ENCODE measurements at places on chromosomes 7 and 10.

DNA sequence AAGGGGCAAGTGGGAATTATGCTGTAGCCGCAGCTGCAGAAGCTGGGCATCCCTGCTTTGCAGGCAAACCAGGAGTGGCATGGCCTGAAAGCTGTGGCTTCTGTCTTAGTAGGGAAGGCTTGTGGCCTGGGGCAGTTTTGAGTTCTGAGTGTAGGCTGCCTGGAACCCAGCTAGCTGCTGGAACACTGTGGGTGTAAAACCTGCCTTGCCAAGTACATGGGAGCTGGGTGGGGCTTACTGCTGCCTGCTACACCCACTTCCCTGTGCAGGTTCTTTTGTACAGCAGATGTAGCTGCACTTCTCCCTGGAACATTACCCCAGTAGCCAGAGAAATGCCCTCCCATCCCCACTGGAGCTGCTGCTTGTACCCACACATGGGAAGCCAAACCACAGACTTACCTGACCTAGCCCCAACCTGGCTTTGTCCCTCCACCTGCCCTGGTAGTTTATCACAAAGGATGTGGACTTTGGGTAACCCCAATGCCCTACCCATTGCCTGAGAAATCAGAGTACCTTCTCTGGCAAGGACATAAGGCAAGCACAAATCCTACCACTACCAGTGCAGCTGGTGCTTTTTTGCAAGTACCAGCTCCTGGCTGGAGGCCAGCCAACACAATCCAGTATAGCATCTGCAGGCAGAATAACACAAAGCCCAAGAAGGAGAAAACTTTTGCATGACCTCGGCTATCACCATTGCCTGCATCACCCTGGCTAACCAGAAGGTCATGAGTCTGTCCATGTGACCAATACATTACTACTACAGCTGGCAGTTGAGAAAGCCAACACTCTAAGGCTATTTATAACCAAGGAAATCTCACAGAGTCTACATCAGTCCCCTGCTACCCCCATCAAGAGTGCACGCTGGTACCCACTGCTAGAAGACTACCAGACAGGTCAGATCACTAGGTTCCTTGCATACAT lies 26.5 kb upstream of the PPP1R3A start:
- no peak for DNase-seq

DNA sequence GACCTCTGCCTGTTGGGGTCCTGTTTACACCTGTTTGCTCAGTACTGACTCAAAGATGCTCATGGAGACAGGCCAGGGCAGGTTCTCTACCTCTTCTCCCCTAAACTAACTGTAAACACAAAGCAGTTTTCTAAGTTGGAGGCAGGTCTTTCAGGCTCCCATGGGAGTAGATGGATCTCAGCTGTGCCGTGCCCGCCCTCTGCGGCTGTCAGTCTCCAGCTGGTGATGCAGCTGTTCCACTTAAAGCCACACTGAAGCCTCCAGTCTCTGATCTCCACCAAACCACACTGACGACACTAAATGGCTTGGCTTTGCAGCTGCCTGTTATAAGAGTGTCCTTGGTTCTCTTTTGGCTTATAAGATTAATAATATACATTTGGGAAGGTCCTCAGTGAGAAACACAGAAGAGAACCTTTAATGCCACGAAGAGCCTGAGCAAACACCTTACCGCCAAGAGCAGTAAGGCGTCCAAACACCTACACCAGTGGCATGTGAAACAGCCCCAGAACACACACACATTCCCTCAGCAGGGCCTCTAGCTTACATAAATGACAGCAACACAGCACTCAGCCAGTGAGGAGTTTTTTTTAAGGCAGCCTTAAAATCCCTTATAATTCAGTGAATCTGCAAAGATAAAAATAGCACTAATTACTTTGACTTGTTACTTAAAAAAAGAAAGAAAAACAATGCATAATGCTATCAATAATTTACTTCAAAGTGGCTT lies 60.4 kb upstream of the KCNIP2 start:
- no peak for DNase-seq

GRCh38 chr7:75718390-75719031 lies 20.2 kb downstream of the HIP1 start:
- DNase-seq = no peak

DNA sequence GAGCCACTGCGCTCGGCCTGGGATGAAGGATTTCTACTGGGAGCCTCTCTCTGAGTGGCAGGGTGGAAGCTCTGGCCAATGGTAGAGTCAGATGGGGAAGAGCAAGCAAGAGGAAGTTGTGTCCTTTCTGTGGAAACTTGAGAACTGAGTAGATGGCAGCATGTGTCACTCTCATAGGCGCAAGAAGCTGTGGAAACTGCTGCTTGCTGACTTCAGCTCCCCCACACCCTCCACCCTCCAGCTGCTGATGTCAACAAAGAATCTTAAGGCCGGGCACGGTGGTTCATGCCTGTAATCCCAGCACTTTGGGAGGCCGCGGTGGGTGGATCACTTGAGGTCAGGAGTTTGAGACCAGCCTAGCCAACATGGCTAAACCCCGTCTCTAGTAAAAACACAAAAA lies 39.8 kb upstream of the SRGN start:
- peak; percentile 38 for DNase-seq

DNA sequence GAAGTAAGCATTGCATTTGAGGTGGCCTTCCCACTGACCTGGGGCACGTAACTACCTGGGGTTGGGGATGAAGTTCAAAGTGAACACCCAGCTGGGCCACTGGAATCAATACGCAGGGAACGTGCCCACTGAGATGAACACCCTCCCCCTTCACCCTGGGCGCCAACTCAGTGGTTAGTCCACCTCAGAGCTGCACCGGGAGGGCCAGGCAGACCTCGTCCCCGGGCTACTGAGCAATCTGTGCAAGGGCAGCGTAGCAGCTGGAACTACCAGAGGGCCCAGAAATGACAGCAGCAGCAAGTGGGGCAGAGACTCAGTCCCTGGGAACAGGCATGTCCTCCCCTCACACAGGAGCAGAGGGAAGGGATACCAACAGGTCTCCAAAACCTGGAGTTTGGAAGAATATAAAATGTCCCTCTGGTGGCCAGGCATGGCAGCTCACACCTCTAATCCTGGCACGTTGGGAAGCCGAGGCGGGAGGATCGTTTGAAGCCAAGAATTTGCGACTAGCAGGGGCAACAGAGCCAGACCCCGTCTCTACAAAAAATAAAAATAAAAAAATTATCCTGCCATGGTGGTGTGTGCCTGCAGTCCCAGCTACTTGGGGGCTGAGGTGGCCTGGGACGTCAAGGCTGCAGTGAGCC lies 143.9 kb downstream of the SH3PXD2A start:
- no peak for DNase-seq

- no peak for DNase-seq
Measured at GRCh38 chr10:53808677-53809372, 992.2 kb downstream of the PCDH15 start.

- DNase-seq = no peak
Measured at GRCh38 chr7:111910656-111911055, 295.5 kb downstream of the DOCK4 start.

- no peak for DNase-seq
Measured at GRCh38 chr7:151599401-151600227, 79.9 kb upstream of the RHEB start.

GRCh38 chr10:52778511-52779392 lies 6.2 kb upstream of the MBL2 start:
- no peak for DNase-seq

DNA sequence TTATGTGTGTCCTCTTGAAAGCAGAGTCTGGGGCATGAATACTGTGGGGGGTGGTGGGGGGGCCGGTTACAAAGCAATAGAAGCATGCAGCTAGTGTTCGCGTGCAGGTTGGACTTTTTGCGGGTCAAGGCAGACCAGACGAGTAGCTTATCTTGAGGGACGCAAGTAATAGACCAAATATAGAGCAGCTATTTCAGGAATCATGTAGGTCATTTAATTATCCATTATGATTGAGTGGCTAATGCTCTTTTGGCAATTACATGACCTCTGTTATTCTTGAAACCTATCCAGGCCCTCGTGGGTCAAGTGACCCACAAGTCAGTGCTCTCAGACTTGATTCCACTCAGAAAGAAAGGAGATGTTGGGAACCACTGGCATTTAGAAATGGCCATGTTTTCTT lies 93.0 kb downstream of the BTRC start:
- no peak for DNase-seq

DNA sequence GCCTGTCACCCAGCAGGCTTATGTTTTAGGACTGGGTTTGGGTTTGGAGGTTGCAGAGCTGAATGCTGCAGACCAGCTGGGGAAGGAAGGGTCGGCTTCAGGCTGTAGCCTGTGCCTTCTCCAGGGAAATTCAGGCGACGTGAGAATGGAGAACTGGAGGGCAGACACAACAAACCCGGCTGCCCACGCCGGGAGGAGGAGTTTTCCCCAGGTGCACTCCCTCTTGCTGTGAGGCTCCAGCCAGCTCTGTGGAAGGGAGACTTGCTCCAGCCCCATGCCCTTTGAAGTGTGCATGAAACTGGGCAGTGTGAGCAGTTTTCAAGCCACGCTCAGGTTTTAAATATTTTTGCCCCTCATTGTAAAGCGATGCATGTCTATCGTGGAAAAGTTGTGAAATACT lies 279.1 kb downstream of the CCSER2 start:
- DNase-seq = no peak

DNA sequence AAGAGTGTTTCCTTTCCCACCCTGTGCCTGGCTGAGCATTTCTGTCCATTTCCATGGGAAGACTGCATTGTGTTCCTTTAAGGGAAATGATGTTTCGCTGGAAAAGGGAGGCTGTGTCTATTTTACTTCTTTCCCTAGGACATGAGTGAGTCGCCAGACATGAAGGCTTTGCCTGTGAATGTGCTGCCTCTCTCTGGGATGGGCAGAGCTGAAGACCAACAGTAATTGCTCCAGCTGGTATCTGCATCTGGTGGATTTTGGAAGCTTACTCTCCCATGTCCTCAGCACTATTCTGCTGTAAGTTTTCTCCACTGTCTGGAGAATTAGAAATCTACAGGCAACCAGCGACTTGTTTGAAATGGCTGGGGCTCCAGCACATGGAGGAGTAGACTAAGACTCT lies 264.6 kb upstream of the BMPER start:
- DNase-seq = no peak

GRCh38 chr7:1811850-1812508 lies 141.9 kb downstream of the ELFN1 start:
- DNase-seq = no peak

- no peak for DNase-seq
Measured at GRCh38 chr7:36209814-36210183, 56.7 kb downstream of the EEPD1 start.

GRCh38 chr10:26859241-26860101 lies 1.3 kb downstream of the ABI1 start:
- no peak for DNase-seq

DNA sequence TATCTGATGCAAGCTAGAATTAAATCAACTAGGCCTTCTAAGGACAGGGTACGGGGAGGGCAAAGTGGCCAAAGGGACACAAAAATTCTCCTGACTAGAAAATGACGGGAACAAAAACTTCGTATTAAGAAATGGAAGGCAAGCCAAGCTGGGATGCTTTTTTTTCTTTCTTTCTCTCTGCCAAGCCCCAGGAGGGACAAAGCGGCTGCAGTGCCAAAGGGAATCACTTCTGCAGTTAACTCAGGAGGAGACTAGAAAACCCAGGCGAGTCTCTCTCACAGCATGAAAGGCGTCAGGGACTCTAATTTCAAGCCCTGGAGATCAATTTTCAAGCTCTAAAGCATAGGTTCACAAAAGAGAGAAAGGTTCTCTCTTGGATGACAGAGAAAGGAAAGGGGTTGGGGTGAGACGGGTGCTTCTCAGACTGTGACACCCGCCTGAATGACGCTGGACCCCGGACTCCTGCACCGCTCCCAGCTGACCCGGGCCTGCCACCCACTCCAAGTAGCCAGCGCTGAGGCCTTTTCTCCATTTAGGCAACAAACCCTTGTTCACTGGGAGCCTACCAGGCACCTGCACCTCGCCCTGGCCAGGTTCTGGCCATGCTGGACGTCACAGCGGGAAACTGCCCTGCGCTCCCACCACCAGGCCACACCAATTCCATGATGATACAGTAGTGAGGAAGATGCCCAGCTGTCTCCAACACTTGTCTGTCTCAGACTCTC lies 56.5 kb downstream of the KIAA1549 start:
- DNase-seq = no peak

- peak; percentile 96 for DNase-seq
Measured at GRCh38 chr10:63711867-63712716, 190.9 kb downstream of the REEP3 start.

- DNase-seq = no peak
Measured at GRCh38 chr7:18798088-18798906, 302.7 kb downstream of the HDAC9 start.

DNA sequence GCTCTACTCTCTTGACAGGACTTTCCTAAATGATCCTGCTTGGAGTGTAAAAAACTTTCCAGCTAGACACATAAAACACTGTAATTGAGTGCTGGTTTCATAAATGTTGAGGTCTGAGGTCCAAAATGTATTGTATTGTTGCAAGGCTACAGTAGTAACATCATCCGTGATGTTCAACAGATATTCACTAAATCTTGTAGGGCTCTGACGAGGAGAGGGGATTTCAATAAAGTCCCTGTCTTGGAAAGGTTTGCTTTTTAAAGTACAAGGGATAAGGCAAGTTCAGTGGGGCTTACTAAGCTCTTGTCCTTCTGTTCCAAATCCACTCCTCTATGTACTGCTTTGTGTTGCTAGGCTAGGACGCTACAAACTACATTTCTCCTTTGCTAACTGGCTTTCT lies 48.9 kb downstream of the FHIP2A start:
- no peak for DNase-seq

DNA sequence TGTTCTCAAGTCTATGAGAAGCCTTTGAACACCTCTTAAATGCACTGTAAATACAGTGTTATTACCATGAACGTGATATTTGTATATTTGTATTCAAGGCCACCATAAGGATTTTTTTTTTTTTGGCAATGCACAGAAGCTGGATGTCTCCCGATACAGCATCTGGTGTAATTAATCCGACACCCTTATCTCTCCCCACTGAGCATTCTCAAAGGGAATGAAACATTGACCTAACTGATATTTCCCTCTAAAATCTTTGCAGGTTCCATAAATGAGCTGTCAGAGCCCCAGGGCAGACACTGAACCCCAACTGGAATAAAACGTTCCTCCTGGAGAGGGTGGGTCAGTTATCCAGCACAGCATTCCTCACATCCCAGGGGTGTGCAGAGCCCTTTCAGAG lies 316.6 kb downstream of the PAXIP1 start:
- no peak for DNase-seq

DNA sequence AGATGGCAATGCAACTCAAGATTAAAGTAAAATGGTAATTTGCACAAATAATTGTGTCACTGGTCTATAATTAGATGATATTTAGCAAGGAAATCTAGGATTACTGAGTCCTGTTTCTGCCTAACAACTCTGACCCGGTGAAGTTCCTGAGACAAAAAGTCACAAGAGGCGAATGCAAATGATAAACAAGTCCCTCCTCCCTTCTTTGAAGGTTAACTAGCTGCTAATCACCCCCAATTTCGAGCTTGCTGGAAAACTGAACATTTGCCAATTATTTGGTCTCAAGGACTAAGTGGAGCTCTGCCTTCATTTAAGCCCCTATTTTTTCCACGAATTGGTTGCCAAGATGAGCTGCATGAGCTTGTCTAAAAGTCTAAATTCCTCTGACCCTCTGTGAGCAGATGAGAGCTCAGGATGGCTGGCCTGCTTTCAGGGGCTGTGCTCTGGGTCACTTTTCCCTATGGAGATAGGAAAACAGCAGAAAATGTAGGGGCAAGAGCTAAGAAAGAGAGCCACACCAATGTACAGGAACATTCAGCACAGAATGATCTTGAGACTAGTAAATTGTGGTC lies 127.3 kb downstream of the MBL2 start:
- DNase-seq = no peak

All from left cardiac atrium (tissue), 4 donors.